ENCODE measurements at places on chromosomes 4 and X. TPM values are rescaled to one million over a fixed set of nuclear protein-coding genes. Genes with fewer than 3 reads are reported as not detected.

The EIF1AX gene
- total RNA-seq: 37.4 TPM

The LRIT3 gene
- total RNA-seq: not detected

The COX18 gene
- total RNA-seq: 25.3 TPM

The CLGN gene
- total RNA-seq: 9.0 TPM

The ALPK1 gene
- 14.6 TPM for total RNA-seq

The HERC5 gene
- 9.7 TPM for total RNA-seq

The MAGEA4 gene
- not detected for total RNA-seq

The ASB9 gene
- 5.4 TPM for total RNA-seq

The BTC gene
- 0.11 TPM for total RNA-seq

The HS6ST2 gene
- total RNA-seq: 6.0 TPM

The CT55 gene
- not detected for total RNA-seq

The MAGEC3 gene
- total RNA-seq: not detected

The GNRHR gene
- not detected for total RNA-seq

The FHL1 gene
- total RNA-seq: 31.5 TPM

The GRK4 gene
- total RNA-seq: 9.5 TPM

The MAGEB10 gene
- not detected for total RNA-seq

The SERPINA7 gene
- not detected for total RNA-seq

The USP51 gene
- total RNA-seq: 6.0 TPM

The CFP gene
- total RNA-seq: 12.5 TPM

The SORBS2 gene
- 126 TPM for total RNA-seq

The MYOZ2 gene
- total RNA-seq: 0.06 TPM

The HMX1 gene
- not detected for total RNA-seq

The RPL34 gene
- 1,006 TPM for total RNA-seq

The NRK gene
- 40.2 TPM for total RNA-seq

The FGFBP2 gene
- total RNA-seq: not detected

The AREG gene
- total RNA-seq: 0.69 TPM

The DDX53 gene
- not detected for total RNA-seq

The S100P gene
- not detected for total RNA-seq

The SCRG1 gene
- 0.21 TPM for total RNA-seq

The MBTPS2 gene
- total RNA-seq: 17.2 TPM

The DCAF8L2 gene
- total RNA-seq: not detected

The IL13RA2 gene
- 4.8 TPM for total RNA-seq

The CDKN2AIP gene
- total RNA-seq: 14.3 TPM

The KLKB1 gene
- total RNA-seq: 0.72 TPM

The CXCL5 gene
- not detected for total RNA-seq

The HOPX gene
- 78.5 TPM for total RNA-seq

The TCEAL7 gene
- 1.2 TPM for total RNA-seq

The UGT2B15 gene
- total RNA-seq: 0.19 TPM

The CSN3 gene
- not detected for total RNA-seq

The ERAS gene
- 0.11 TPM for total RNA-seq

The MAGEA2B gene
- not detected for total RNA-seq

The SCML2 gene
- total RNA-seq: 4.7 TPM
